ENCODE measurements at places on chromosomes 4 and X.

DNA sequence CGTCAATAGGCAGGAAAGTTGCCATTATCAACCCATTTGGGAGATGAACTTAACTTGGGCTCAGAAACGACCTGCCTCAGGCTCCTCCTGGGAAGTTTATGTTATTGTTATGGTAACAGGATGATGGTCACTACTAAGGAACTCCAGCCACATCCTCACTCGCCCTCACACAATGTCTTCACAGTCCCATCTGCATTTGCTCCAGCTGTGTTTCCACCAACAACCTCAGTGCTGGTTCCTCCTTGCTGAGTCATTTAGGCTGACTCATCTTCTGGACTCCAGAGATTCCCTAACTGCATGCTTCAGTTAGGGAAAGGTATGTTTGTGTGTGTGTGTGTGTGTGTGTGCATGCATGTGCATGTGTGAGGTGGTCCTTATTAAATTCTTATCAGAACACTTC is 293.4 kb upstream of the BOD1L1 start:
- DNase-seq = no peak

GRCh38 chr4:13918991-13919441 is 291.5 kb upstream of the BOD1L1 start:
- no peak for DNase-seq

DNA sequence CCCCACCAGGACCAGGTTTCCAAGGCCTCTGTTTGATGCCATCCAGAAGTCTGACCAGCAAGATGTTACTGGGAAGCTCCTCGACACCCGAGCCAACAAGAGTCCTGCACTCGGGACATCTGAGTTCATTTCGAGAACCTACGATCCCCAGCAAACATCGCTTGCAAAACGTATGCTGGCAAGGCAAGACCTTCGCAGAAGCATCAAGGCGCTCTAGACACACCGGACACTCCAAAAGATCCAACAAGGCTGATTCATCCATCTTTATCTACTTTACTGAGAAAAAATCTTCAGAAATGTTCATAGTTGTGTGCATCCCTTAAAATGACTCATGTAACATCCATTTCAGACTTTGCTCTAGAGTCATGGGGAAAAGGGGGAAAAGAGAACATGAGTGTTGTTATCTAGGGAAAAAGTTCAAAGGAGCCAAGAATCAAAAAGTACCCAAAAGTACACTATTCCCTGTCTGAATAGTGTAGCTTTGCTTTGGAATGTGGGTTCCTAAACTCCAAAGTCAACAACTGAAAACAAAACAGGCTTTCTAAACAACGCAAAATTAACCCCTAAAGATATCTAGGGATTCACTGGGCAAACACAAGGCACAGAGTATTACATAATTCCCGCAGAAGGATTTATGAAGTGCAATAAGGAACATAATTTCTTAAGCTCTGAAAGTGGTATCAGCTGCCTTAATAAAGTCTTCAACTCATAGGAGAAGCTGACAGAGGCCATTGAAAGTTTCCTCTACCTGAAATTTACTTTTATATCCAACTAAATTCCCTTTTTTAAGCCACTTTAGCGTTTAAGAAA is 1.6 kb downstream of the SH3RF1 start:
- no peak for DNase-seq

DNA sequence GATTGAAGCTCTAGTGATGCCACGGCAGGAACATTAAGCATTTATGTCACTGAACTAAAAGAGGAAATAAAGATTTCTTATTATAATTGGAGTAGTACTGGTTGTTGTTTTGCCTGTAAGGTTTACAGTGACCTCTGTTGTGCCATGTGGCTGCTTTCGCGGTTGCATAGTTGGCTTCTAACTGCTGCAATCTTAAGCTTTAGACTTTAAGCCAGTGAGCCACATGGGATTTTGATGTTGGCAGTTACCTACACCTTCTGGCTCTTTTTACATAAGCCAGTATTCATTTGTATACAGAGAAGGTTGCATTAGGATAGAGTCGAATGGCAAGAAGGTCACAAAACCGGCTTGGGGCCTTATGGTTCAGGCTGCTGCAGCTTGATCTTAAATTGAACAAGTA is 1311.6 kb downstream of the RAPGEF2 start:
- DNase-seq = no peak

GRCh38 chr4:160026721-160027120 is 923.8 kb downstream of the RAPGEF2 start:
- no peak for DNase-seq

DNA sequence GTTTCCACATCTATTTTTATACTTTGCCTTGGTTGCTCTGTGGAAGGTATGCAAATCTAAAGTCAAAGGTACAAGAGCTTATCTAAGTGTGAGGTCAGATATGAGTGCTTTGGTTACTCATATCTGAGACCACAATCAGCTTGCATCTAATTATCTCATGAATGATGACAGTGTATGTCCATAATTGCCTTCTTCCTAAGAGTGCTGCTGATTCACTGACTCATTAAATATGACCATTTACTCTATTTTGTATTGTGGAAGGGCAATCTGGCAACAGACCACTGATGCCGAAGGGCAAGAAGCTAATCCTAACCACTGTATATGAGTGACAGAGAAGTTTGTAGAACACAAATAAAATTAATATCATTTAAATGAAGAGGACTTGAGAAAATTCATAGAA is 1190.2 kb upstream of the AGA start:
- no peak for DNase-seq

- no peak for DNase-seq
Observed at GRCh38 chrX:120140293-120140981, 18.0 kb upstream of the RHOXF2 start.

GRCh38 chrX:1167918-1168481 is 44.4 kb downstream of the CRLF2 start:
- DNase-seq = no peak

DNA sequence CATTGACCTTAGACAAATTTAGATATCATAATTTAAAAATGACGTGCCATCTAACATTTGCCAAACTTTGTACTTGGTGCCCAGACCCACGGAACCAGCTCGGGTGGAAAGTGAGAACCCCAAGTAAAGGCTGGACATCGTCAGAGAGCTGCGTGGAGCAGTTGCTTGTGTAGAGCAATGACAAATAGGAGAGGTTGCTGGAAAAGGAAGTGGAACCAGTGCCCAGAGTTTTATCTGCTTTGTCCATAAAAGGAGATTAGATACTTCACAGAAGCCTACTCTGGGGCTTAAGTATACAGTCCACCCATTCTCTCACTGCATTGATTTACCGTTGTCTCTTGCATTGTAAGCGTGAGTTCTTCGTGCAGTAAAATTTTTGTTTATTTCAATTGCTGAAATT is 5.4 kb upstream of the TBC1D1 start:
- DNase-seq = no peak

- no peak for DNase-seq
Observed at GRCh38 chr4:78138252-78138651, 81.1 kb downstream of the FRAS1 start.

DNA sequence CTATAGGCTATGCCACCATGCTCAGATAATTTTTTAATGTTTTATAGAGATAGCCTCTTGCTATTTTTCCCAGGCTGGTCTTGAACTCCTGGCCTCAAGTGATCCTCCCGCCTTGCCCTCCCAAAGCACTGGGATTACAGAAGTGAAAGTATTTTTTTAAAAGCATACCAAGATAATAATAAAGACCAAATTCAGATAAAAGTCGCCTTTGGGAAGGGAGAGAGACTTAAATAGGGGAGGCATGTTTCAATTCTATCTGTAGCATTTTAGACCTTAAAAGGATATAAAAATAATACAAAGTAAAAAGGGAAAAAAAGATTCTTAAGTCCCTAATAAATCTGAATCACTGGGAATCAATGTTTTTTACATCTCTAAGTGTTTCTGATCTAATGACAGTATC is 108.9 kb downstream of the AFAP1 start:
- DNase-seq = no peak

- DNase-seq = no peak
Observed at GRCh38 chrX:116499780-116500179, 37.0 kb upstream of the CT83 start.

- DNase-seq = peak; percentile 36
Observed at GRCh38 chr4:104677116-104677515, 182.4 kb upstream of the CXXC4 start.

GRCh38 chr4:147207911-147208310 is 262.2 kb upstream of the TTC29 start:
- no peak for DNase-seq

DNA sequence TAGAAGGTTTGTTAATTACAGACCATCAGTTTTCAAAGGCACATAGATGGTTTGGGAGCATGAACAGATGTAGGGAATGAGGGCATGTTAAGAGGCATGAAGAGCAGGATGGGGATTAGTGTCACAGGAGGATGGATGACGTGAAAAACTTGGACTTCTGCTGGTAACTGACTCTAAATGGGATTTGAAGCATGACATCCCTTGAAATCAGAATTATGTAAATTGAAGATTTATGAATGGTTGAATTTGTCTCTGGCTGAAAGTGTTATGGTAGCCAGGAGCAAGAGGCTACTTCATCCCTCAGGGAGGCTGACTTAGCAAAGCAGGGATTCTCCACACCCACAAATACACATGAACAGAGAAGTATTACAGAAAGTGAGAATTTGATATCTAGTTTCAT is 454.6 kb downstream of the MAGEB5 start:
- no peak for DNase-seq

- no peak for DNase-seq
Observed at GRCh38 chrX:2373615-2374014, 127.2 kb downstream of the DHRSX start.

DNA sequence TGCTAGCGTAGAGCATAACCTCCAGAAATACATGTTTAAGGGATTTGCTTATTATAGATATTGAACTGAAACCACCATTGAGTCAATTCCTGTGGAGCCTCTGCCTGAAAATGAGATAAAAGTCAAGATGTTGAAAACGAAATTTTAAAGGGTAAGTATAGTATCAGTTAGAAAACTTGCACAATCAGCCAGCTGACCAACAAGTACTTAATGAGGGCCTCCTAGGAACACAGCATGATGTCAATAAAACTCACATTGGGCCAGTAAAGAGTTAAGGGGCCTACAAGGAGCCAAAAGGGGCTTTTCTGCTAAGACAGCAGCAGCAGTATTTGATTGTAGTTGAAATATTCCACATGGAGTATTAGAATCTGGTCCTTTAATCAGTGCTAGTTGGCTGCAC is 314.1 kb upstream of the PPARGC1A start:
- DNase-seq = no peak

- no peak for DNase-seq
Observed at GRCh38 chr4:71006203-71006907, 12.9 kb downstream of the DCK start.

GRCh38 chr4:130257271-130257670 is 1161.3 kb downstream of the C4orf33 start:
- DNase-seq = no peak

DNA sequence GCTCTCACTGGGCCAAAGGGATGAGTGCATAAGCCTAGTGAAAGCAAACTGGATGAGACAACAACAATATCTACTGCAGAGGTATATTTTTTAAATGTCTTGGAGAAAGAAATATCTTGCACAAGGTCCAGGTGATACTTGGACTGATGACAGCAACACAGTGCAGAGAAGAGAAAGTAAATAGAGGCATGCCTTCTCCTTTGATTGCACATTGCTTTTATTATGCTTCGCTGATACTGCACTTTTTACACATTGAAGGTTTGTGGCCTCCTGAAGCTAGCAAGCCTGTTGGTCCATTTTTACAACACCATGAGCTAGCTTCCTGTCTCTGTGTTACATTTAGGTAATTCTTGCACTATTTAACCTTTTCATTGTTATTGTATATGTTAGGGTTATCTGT is 189.0 kb upstream of the NDST3 start:
- DNase-seq = no peak

DNA sequence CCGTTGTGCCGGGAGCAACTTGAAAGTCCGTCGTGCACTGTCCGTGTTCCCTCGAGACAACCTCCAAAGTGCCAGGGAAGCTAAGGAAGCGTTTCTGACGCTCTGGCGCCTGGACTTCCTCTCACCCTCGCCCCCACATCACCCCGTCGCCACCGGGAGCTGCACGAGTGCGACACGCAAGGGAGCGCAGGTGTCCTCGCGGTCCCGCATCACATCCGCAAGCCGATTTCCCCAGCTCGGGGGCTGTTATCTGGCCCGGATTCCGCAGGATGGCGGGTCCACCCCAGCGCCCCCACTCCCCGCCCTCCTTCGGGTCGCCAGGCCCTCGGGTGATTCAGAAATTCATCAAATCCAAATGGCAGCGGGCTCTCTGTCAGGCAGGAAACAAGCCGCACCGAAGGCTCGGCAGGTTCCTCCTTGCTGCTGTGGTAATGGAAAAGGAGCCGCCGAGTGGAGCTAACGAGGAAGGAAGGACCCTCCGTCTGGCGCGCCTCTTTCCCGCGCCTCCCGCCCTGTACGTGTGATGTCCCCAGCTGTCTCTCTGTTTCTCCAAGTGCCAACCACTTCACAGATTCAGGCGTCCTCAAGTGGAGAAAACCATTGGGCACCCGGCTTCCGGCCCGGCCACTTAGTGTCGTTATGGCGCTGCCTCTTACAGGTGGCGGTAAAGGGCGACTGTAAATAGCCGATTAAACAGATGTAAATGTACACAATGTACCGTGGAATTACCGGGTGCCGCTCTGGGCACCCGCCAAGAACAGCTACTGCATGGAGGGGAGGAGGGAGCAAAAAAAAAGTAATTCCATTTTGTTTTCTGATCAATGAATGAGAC is 921 bp upstream of the SETD7 start:
- DNase-seq = peak; percentile 83

- no peak for DNase-seq
Observed at GRCh38 chr4:160362478-160362877, 1259.6 kb downstream of the RAPGEF2 start.

DNA sequence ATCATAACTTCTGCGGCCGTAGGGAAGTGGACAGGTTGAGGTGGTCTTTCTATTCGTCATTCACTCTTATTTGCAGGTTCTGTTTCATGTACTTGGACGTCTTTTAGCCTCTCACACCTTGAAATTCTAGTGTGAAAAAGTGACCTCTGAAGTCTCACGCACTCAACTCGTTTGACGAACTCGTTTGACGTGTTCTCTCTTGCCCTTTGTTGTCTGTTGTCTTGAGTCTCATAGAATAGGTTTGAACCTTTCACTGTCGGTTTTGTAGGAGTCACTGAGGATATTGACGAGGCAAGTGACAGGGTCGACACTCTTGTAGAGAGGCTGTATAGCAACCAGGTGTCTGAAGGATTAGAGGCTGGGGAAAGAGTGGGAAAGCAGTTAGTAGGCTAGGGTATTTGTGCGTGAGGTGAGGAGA is 1.1 kb upstream of the PGRMC2 start:
- peak; percentile 45 for DNase-seq

- DNase-seq = no peak
Observed at GRCh38 chr4:159871141-159871540, 768.3 kb downstream of the RAPGEF2 start.

- DNase-seq = no peak
Observed at GRCh38 chr4:142262956-142263355, 583.1 kb downstream of the INPP4B start.

GRCh38 chrX:46398126-46398525 is 147.1 kb downstream of the ZNF674 start:
- no peak for DNase-seq

DNA sequence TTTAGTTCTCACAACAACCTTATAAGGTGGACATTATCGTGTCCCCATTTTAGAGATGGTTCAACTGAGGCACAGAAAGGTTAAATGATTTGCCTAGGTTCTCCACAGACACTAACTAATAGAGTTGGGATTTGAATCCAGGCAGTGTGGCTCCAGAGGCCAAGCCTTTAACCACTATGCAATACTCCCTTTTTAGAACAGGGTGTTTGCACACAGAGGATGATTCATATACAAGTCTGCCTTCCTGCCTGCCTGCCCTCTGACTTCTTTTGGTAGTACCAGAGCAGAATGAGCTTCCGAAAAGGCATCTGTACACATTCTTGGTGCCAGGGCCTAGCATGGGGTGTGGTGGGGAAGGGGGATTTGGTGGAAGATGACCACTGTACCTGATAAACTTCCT is 150.8 kb upstream of the ARHGEF9 start:
- DNase-seq = no peak

- no peak for DNase-seq
Observed at GRCh38 chrX:101657495-101657894, 2.2 kb downstream of the ARMCX2 start.

Data from NCI-H510A treated with DMSO at 0.1 percent for 48 hours (cell line).